CD14-positive monocyte (primary cell): ENCODE measurements at places on chromosomes 5 and 9.
A peak's percentile ranks its signal among the peaks of the same experiment; 100 is the strongest.

DNA sequence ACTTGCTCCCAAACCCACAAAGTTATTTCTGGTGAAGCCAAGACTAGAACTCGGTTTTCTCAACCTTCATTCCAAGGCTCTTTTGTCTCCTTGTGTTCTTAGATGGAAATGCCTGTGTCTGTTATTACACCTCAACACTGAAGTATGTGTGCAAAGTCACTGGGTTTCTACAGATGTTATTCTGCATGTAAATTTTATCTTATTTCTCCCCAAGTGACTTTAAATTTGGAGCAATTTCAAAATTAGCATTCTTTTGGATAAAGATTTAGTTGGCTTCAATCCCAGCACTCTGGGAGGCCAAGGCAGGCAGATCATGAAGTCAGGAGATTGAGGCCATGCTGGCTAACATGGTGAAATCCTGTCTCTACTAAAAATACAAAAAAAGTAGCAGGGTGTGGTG, 104.4 kb upstream of the GNA14 start:
- H3K4me1 ChIP-seq = no peaks in the 10 kb centered on the region
- no peak overlapping the region for H3K4me3 ChIP-seq
- DNase-seq = no peak
- H3K27me3 ChIP-seq = no peaks in the 10 kb centered on the region
- no peak overlapping the region for H3K27ac ChIP-seq

DNA sequence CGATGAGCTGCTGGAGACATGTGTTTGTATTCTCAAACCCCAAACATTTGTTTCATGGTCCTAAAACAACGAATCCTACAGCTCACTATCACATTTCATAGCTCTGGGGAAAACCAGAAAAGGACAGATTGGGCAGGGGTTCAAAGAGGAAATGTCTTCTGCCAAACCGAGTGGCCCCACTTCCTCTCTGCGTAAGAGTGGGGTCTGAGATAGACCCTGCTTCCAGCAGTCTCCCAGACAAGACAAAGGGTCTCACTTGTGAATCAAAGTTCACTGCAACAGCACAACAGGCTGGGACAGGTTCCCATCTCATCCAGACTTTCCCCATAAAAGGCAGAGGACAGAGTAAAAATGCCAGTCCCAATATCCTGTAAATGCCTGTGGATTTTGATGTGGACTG, 276.2 kb upstream of the SLC24A2 start:
- H3K27me3 ChIP-seq = no peaks in the 10 kb centered on the region
- no peaks in the 10 kb centered on the region for H3K4me1 ChIP-seq
- H3K27ac ChIP-seq = no peak overlapping the region
- no peaks in the 10 kb centered on the region for H3K36me3 ChIP-seq

DNA sequence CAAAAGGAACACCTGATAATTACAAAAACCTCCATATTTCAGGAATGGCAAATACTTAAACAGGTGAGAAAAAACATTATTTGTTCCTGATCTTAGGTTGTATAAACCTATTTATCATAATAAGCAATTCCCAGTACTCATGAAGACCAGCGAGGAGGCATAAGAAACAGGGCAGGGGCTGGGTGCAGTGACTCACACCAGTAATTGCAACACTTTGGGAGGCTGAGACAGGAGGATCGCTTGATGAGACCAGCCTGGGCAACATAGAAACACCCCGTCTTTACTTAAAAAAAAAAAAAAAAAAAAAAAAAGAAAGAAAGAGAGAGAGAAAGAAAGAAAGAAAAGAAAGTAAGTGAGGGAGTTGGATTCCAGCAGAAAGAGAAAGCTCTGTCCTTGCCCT, 21.6 kb downstream of the CCNJL start:
- H3K4me3 ChIP-seq = no peak overlapping the region
- no peak for DNase-seq
- H3K4me1 ChIP-seq = peaks cover 7% of the 10 kb centered on the region

DNA sequence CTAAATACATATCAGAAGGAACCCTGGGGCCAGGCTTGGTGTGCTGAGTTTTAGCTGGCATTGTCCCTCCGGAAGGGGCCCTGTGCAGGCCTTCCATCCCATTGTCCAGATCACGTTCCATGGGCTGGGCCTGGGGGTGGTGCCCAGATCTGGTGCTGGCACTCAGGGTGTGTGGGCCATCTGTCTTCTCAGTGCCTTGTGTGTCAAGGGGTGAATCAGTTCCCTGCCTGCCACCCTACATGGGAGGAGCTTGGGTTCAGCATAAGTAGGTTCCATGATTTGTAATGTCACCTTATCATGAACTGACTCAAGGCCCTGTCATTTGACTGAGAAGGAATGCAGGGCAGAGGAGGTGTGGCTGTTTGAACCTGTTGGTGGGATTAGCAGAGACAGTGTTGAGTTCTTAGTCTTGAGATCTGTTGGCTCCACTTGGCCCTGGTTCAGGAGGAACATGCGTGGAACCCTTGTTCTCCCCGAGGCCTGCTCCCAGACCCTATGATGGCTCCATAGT, 176.8 kb downstream of the MACROH2A1 start:
- H3K27me3 ChIP-seq = no peaks in the 10 kb centered on the region
- H3K4me1 ChIP-seq = peaks cover 43% of the 10 kb centered on the region
- no peak overlapping the region for H3K27ac ChIP-seq

GRCh38 chr5:141717043-141717442, 35.0 kb upstream of the ARAP3 start:
- no peaks in the 10 kb centered on the region for H3K27me3 ChIP-seq
- H3K27ac ChIP-seq = no peak overlapping the region
- no peaks in the 10 kb centered on the region for H3K4me1 ChIP-seq
- H3K36me3 ChIP-seq = no peaks in the 10 kb centered on the region
- no peak overlapping the region for H3K4me3 ChIP-seq

DNA sequence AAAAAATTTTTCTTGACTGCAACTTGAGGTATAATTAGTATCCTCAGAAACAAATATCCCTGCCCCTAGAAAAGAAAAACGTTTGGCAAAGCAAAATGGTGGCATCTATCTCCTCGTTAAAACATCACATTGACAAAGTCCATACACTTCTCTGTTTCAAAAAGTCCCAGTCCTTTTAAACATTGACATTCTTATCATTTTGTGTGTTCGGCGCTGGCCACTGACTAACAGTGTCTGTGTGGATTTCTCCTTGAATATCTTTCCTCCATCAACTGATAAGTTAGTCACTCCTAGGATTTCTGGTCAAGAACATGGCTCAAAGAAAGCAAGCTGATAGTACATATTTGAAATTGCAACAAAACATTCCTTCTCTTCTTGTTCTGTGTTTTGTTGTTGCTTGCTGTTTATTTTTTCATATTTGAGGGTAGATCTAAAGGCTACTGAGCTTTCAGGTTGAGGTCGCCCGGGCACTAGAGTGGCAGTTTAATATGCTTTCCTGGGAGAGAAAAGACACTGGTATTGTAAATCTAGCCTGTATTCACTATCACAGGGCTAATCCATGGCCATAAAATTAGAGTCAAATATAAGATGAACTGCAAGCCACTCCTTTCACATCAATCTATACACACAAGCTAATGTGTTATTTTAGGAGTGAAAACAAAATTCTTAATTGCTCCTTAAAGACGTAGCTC, 8.5 kb upstream of the PPIC start:
- H3K36me3 ChIP-seq = no peaks in the 10 kb centered on the region
- H3K27me3 ChIP-seq = peaks cover 30% of the 10 kb centered on the region
- no peak overlapping the region for H3K27ac ChIP-seq

GRCh38 chr5:79005936-79006631, 21.0 kb upstream of the ARSB start:
- H3K27ac ChIP-seq = no peak overlapping the region
- no peaks in the 10 kb centered on the region for H3K36me3 ChIP-seq

- H3K36me3 ChIP-seq = no peaks in the 10 kb centered on the region
- H3K4me1 ChIP-seq = peaks cover 3% of the 10 kb centered on the region
- H3K27me3 ChIP-seq = peaks cover 17% of the 10 kb centered on the region
- H3K27ac ChIP-seq = no peak overlapping the region
- no peak overlapping the region for H3K4me3 ChIP-seq
These were observed 494.6 kb downstream of the GADD45G start for GRCh38 chr9:90099262-90099963.

GRCh38 chr5:433836-434235, 9.1 kb upstream of the EXOC3 start:
- no peaks in the 10 kb centered on the region for H3K27me3 ChIP-seq
- no peak overlapping the region for H3K4me3 ChIP-seq
- H3K36me3 ChIP-seq = no peaks in the 10 kb centered on the region
- no peaks in the 10 kb centered on the region for H3K4me1 ChIP-seq
- no peak overlapping the region for H3K27ac ChIP-seq

GRCh38 chr5:84411832-84412605, 27.3 kb upstream of the EDIL3 start:
- H3K4me1 ChIP-seq = no peaks in the 10 kb centered on the region
- H3K4me3 ChIP-seq = no peak overlapping the region
- DNase-seq = no peak
- H3K36me3 ChIP-seq = no peaks in the 10 kb centered on the region
- H3K27ac ChIP-seq = no peak overlapping the region

DNA sequence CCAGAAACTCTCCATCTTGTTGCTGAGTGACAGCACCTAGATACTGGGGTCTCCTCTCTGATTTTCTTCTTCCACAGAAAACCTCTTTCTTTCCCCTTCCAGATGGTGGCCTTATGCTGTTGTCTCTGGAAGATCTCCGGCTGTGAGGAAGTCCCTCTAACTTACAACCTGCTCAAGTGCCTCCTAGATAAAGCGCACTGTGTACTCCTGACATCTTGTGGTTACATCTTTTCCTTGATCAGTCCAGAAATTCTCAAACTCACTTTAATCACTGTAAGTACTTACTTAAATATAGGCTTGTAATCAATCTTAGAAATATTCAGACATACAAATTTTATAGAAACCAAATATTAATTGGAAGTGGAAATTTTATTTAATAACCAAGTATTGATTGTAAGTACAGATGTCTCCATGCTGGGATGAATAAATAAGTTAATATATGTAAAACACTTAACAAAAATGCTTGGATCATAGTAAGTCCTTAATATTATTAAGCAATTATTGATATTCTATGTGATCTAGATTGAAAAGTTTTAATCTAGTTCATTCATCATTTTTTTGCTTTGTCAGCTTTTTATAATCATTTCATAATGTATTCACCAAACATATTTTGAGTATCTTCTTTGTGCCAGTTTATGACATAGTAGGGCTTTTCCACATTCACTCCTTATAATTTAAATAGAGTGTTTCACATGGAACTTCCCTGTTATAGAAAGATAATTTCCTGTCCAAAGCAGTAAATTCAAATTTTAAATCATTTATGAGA, 1381.4 kb upstream of the CDH6 start:
- H3K36me3 ChIP-seq = no peaks in the 10 kb centered on the region
- H3K4me3 ChIP-seq = no peak overlapping the region
- no peak for DNase-seq
- H3K4me1 ChIP-seq = no peaks in the 10 kb centered on the region
- no peak overlapping the region for H3K27ac ChIP-seq

DNA sequence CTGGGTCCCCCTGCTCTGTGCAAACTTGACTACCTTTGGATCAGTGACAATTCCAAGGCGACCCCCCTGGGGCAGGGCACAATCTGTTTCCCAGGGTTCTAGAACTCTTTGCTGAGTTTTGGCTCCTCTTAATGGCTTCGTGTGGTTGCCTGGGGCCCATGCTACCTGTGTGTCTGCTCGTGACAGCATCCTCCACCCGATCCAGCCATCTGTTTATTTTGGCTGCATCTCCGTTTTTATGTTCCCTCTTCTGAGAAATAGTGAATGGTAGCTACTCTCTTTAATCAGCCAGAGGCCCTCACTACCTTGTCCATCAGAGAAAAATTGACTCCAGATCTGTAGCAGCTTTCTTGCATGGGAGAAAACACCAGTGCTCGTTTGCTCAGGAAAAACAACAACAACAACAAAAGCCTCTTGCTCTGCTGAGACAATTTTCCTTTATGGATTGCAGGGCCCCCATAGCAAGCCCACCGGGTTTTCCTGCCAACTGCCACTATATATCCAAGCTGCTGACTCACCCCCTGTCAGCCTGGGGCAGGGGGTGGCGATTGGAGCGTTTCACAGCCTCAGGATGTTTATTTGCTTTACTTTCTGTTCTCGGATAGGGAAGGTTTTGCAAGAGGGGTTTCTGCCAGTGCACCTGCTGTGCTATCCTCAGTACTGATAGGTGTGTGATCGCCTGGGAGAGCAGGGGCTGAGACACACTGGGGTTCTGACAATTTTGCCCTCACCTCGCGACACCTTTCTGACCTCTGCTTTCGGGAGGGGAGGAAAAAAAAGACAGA, 607.8 kb downstream of the BNC2 start:
- H3K4me3 ChIP-seq = no peak overlapping the region
- DNase-seq = no peak

DNA sequence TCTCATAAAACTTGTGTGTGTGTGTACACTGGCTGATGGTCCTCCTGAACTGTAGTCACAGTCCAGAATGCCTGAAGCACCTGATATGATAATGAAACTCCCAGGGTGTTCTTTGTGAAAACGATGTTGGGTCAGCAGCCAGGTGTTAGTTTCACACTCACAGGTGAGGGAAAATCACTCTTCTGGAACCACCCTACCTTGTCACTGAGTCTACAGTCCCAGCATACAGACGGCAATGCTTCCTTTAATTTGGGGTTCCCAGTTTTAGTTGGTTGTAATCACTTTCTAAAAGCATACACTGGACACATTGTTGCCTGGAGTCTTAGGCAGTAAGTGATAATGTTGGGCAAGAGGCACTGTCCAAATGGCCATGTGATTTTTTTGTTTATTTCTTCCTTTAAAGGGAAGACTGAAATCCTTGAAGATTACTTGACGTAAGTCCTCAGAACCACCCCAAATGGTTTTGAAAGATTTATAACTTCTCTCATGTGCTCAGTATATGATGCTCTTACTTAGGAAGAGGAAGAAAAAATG, 18.2 kb upstream of the MGAT1 start:
- H3K36me3 ChIP-seq = no peaks in the 10 kb centered on the region
- no peaks in the 10 kb centered on the region for H3K27me3 ChIP-seq
- H3K4me1 ChIP-seq = peaks cover 58% of the 10 kb centered on the region
- peak overlapping the region; percentile 92 for H3K27ac ChIP-seq
- peak; percentile 88 for DNase-seq

GRCh38 chr5:172910828-172911627, 48.2 kb upstream of the RPL26L1 start:
- H3K27ac ChIP-seq = peak overlapping the region; percentile 55
- peaks cover 41% of the 10 kb centered on the region for H3K36me3 ChIP-seq
- peaks cover 8% of the 10 kb centered on the region for H3K4me1 ChIP-seq
- H3K4me3 ChIP-seq = no peak overlapping the region
- H3K27me3 ChIP-seq = no peaks in the 10 kb centered on the region

DNA sequence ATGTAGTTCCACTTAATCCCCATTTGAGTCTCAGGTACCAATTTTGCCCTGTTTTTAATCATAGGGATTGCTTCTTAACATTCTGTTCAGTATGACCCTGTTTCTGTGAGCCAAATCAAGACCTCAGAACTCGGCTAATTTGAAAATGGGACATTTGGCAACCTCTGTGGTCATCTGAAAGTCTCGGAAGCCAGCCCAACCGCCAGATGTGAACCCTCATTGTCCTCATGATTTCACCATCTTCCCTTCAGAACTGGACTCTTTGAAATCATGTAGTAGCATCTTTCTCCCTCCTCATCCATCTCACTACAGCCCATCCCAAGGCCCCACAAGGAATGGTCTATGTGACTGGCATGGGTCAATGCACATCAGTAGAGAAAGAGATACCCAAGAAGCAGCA, 88.9 kb downstream of the S1PR3 start:
- no peaks in the 10 kb centered on the region for H3K36me3 ChIP-seq
- no peak overlapping the region for H3K27ac ChIP-seq
- no peaks in the 10 kb centered on the region for H3K4me1 ChIP-seq
- no peak overlapping the region for H3K4me3 ChIP-seq

- no peaks in the 10 kb centered on the region for H3K27me3 ChIP-seq
- H3K4me3 ChIP-seq = no peak overlapping the region
- no peaks in the 10 kb centered on the region for H3K36me3 ChIP-seq
- no peak overlapping the region for H3K27ac ChIP-seq
These were observed 17.8 kb upstream of the DPM2 start for GRCh38 chr9:127955294-127956015.
